ENCODE measurements at places on chromosomes 1 and 21.

DNA sequence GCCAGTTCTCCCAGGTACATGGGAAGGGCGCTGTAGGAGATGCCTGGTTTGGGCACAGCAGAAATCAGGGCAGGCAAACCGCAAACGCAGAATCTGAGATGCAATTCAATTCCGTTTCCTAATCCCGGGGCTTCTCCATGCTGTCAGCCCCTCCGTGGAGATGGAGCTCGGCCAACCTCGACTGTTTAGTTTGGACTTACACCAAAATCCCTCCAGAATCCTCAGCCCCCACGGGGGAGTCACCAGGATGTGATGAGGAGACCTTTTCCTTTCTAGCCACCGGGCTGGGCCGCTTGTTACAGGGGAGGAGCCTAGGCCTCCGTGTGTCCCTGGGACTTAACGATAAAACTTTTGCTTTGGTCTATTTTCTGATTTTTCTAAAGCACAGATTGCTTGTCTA lies 7.9 kb downstream of the SLC2A7 start:
- no peak for DNase-seq

DNA sequence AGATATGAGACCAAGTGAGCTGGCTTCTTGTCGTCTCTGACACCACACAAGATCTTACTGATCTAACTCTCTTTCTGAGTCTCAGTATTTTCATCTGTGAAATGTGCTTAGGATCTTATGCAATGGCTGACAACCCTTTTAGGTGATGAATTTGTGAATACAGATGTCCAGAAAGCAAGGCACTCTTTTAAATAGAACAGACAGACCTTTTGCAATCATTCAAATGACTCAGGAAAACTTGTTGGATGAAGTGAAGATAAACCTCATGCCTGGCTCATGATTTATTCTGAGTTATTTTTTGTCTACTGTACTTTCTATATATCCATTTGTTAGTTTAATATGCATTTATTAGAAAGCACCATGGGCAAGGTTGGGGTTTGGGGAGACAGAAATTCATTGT lies 411.3 kb downstream of the PTPRU start:
- DNase-seq, result no peak

DNA sequence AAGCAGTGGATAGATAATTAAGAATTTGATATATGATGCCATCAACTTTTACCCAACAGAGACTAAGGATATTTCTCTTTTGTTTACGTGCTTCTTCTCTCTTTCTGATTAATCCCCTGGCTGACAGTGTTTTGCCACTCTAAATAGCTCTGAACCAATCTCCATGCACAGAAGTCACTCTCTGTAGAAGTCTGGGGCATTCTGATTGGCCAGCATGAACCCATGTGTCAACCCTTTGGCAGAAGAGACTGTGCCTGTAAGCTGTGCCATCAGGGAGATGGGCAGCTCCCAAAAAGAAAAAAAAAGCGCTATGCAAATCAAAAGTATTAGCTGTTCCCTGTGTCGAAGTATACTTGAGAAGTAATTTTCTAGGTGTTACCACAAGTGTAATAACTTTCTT lies 34.1 kb upstream of the NRIP1 start:
- DNase-seq, result no peak

- no peak for DNase-seq
These were observed 199.9 kb downstream of the PRDM2 start for GRCh38 chr1:13899856-13900255.

DNA sequence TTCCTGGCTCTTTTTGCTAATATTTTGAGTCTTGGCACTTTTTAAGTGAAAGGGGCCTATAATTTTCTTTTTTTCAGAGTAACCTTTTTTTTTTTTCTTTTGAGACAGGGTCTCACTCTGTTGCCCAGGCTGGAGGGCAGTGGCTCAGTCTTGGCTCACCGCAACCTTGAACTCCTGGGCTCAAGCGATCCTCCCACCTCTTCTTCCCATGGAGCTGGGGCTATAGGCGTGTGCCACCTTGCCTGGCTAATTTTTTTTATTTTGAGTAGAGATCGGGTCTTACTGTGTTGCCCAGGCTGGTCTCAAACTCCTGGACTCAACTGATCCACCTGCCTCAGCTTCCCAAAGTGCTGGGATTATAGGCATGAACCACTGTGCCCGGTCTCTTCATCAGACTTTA lies 102.8 kb downstream of the DHRS3 start:
- DNase-seq, result no peak

DNA sequence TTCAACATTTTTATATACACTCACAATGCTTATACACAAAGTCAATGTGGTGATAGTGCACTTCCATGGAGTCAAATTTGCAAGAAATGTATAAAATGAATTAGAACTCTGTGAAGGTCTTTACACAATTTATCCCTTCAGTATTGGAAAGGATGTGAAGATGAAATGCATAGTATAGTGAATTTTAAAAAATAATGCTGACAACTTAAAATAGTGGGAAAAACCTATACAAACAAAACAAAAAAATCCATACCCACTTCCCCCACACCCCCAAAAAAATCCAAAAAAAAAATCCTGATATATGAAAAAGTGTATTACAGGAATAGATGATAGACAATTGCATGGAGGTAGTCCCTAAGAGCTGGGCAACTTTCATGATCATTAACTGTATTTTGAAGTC lies 165.3 kb downstream of the HLX start:
- DNase-seq, result no peak

GRCh38 chr1:32399843-32400242 lies 5.6 kb upstream of the BSDC1 start:
- no peak for DNase-seq

DNA sequence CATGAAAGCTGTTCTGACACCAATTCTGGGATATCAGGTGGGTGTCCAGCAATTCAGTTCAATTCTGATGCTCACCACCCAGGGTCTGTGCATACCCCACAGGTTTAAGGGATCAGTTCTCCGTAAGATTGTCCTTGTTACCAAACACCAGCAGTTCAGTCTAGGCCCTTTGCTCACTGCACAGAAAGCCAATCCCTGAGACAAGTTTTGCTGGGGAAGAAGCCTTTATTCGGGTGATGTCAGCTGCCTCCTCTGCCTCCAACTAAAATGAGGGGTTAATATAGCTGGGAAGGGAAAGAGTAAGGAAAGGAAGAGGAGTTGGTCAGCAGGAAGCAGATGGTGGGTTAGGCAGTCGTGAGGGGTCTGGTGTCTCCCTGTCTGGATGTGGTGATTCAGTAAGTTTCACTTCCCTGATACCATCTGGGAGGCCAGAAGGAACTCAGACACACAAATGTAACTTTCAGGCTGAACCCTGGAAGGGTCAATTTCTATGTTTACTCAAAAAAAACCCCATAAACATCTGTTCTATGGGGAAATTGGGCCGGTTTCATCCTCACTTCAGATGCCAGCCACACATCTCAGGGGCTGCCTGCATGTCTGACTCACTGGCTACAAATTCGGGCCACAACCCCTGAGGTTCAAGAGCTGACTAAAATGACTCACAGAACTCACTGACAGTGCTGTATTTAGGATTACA lies 83.3 kb upstream of the PGBD5 start:
- DNase-seq, result no peak

GRCh38 chr1:178417858-178418257 lies 78.9 kb downstream of the CLEC20A start:
- no peak for DNase-seq

GRCh38 chr1:169392406-169392805 lies 24.4 kb downstream of the BLZF1 start:
- no peak for DNase-seq

GRCh38 chr1:33445108-33445507 lies 14.2 kb upstream of the PHC2 start:
- no peak for DNase-seq

- DNase-seq, result no peak
These were observed 200.5 kb downstream of the OMA1 start for GRCh38 chr1:58346036-58346355.

DNA sequence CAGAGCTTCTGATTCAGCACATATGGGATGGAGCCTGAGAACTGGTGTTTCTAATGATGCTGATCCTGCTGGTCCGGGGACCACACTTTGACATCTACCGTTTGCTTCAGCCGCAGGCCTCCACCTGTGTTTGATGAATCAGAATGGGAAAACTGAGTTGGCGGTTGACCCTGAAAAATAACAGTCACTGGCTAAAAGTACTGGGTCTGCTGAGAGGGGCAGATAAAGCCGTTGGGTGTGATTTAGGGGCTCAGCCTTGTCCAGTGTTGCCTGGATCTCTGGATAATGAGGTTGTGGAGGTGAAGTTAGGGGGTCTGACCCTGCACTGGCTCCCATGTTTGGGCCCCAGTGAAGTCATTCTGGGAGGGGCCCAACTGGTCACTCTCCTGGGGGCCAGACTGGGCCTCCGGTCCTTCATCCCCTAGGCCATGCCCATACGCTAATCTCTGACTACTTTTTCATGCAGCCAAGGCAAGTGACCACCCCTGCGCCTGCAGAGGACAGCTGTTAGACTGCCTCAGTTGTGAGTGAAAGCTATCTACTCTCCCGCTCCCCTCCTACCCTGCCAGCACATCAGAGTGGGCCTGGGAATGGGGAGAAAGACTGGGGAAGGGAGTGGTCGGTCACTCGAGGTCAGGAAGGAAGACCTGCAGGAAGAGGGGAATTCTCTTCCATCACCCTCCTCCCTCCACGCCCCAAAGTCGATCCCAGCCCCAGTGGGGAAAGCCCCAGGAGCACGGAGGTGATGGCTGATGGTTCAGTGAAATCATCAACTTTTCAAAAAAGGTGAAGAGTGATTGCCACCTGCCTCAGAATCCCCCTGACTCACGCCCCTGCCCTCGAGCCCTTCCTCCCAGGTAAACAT lies 27.7 kb downstream of the VASH2 start:
- no peak for DNase-seq

- DNase-seq, result no peak
These were observed 288.4 kb upstream of the RGS18 start for GRCh38 chr1:191869790-191870312.

GRCh38 chr1:26913389-26913753 lies 404 bp downstream of the NR0B2 start:
- DNase-seq, result peak; percentile 4

DNA sequence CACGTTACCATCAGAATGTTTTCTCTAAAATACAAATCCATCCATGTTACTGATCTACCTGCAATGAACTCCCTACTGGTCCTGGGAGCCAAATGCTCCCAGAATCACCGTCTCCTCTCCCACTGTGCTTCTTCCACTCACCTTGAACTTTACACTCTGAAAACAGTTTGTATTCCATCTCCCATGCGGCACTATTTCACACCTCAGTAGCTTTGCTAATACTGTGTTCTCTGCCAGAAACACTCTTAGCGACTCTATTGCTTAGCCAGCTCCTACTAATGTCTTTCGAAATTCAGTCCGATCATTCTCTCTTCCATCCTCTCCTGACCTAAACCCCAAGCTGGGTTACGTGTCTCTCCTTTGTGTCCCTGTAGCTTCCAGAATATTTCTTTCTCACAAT lies 284.4 kb upstream of the DUSP10 start:
- no peak for DNase-seq

- DNase-seq, result no peak
These were observed 8.4 kb downstream of the PPP2R5A start for GRCh38 chr1:212293579-212293978.

- no peak for DNase-seq
These were observed 1266.0 kb upstream of the ADGRL2 start for GRCh38 chr1:80534606-80535360.

GRCh38 chr1:205351984-205352713 lies 4.6 kb downstream of the KLHDC8A start:
- DNase-seq, result peak; percentile 89

DNA sequence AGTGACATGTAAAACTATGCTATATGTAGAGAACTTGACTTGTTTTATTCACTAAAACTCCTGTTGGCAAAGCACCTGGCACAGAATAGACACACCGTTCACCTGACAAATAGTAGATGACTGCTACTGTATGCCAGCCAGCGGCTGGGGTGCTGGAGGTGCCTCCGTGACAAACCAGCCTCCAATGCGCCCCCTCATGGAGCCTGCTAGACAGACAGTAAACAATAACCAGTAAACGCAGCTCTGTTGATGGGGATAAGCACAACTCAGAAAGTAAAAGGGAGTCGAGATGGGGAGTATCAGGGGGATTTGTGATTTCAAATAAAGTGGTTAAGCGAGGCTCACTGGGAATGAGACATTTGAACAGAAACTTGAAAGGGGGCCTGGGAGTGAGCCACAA lies 107.2 kb downstream of the PRDM2 start:
- no peak for DNase-seq

- DNase-seq, result no peak
These were observed 64.1 kb downstream of the TMCO4 start for GRCh38 chr1:19735440-19736127.

- peak; percentile 89 for DNase-seq
These were observed 413.1 kb downstream of the PTPRU start for GRCh38 chr1:29649189-29650040.

DNA sequence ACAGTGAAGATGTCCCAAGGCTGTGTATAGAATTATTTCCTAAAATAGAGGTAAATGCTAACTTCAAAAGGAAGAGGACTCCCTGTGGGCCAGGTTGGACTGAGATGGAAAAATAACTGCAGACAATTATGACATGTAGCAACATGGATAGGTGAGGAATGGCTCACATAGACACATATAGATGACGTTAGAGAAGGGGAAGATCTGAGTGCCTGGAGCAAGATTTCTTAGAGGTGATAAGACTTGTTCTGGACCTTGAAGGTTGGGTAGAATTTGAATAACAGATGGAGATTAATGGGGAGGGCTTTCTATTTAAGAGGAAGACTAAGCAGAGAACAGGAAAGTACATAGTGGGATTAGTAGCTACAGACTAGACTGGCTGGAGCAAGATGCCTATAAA lies 76.9 kb downstream of the C1orf21 start:
- no peak for DNase-seq

DNA sequence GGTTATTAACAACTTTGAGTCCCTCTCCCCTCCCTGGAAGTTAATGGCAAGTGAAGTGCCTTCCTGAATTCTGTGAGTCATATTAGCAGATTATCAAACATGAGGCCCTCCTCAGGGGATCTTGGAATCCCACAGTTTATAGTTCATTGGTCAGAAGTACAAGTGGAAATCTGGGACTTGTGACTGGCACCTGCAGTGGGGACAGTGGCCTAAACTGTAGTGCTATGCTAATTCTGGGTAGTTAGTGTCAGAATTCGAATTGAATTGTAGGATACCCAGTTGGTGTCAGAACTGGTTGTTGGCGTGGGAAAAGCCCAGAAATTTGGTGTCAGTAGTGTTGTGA lies 26.2 kb downstream of the ZYG11B start:
- no peak for DNase-seq

GRCh38 chr1:208929575-208929974 lies 653.9 kb upstream of the CAMK1G start:
- no peak for DNase-seq

DNA sequence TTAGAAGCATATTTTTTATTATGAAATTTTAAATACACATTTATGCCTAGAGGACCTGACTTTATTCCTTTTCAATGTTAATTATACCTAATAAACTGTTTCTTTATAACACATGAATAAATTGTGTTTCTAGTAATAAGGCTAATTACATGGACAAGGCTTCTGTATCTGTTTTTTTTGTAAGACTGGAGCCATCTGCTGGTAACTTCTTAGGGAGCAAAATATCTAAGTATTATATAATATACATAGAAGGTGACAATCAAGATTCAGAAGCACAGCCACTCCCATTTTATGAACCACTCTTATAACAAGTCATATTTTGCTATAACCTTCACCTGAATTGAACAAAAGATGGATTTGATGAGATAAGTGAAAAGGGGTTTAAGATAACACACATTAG lies 84.2 kb downstream of the LBR start:
- no peak for DNase-seq
